ENCODE measurements at places on chromosomes 13 and 19. TPM values are rescaled to one million over a fixed set of nuclear protein-coding genes. Genes with fewer than 3 reads are reported as not detected.

- no peak for DNase-seq
- H3K4me3 ChIP-seq = no peak overlapping the region
- H3K4me1 ChIP-seq = no peaks in the 10 kb centered on the region
- peaks cover 3% of the 10 kb centered on the region for H3K27me3 ChIP-seq
- no peak overlapping the region for H3K27ac ChIP-seq
Measured at GRCh38 chr13:105170438-105170837, 1365.0 kb downstream of the EFNB2 start.

DNA sequence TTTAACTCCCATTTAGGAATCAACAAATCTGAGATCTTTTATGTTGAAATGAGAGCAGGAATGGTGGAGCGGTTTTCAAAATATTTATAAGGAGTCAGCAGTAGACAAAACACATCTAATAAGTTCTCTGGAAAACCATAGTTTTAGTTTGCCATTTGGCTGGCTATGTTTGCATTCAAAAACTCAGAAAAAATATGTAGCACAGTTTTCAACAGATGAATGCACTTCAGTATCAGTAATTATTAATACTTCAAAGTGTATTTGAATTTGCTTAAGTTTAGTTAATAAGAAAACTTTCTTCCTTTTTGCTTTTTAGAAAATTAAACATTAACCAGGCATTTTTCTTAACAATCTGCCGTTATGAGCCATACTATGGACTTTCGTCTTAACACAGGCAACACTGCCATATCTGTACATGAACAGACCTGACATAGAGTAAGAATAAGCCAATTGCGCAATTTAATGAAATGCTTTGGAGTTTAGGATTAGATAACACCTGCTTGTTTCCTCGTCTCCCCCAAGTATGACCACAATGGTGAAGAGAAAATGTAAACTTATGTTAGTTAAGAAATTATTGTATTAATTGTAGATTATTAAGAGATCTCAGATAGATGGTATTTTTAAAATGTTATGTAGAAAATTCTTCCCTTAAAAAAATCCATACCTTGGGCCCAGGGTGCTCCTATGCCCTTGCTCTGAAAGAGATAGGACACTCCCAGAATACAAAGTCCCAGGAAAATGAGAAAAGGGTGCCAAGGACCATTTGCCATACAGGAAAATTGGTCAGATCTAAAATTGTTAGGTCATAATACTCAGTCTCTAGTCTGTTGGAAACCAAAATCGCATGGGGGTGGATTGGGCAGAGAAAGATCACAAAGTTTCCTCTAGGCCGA, 552.3 kb upstream of the ARGLU1 start:
- peaks cover 2% of the 10 kb centered on the region for H3K27me3 ChIP-seq
- no peaks in the 10 kb centered on the region for H3K4me1 ChIP-seq
- H3K36me3 ChIP-seq = no peaks in the 10 kb centered on the region

DNA sequence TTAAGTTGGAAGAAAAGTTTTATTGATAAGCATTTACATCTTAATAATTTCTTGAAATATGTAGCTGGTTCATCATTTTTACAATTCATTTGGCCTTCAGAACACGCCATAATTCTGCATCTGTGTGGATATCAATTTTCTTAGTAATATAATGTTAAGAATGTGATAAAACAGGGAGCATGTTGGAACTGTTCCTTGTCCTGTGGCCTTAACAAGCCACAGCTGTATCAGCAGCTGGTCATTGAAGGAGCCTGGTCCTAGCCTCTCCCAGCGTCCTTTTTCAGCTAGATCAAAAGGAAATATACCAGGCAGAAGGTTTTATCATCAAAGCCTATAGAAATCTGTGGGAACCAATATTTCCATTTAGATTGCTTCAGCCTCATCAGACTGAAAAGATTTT, 421.8 kb downstream of the SPRY2 start:
- no peak overlapping the region for H3K27ac ChIP-seq
- H3K36me3 ChIP-seq = no peaks in the 10 kb centered on the region

DNA sequence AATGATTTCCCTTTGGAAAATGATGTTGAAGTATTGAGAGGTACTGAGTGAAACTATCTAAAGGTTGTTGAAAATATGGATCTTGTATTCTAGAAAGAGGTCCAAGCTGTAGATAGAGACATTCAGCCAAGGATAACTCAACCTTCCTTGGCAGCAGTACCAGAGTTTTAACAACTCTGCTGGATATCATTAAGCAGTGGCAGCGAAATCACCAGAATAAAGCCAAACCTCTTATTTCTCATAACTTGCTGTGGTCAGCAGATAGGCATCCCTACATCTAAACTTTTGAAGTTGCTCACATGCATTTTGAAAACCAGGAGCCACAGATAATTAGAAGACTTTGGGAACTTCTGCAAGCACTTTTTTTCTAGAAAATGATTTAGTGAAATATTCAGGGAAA, 559.8 kb downstream of the IRS2 start:
- peaks cover 9% of the 10 kb centered on the region for H3K27me3 ChIP-seq
- H3K4me1 ChIP-seq = no peaks in the 10 kb centered on the region
- H3K27ac ChIP-seq = no peak overlapping the region

DNA sequence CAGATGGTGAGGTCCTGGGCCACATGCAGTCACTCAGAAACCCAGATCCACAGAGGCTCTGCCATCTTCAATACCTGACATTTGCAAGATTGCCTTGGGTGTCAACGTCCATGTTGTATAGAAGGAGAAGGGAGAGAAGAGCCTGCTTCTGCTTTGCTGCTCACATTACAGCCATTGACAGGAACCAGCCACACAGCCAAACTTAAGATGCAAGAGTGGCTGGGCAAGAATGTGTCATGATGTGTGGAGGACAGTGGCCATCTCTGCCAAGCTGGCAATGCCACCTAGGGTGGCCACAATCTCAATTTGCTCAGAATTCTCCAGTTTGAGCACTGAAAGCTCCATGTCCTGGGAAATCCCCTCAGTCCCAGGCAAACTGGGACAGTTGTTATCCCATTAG, 25.9 kb upstream of the SERPINE3 start:
- no peak for DNase-seq
- H3K27me3 ChIP-seq = peaks cover 2% of the 10 kb centered on the region
- H3K27ac ChIP-seq = no peak overlapping the region
- H3K36me3 ChIP-seq = no peaks in the 10 kb centered on the region
- no peak overlapping the region for H3K4me3 ChIP-seq
- no peaks in the 10 kb centered on the region for H3K4me1 ChIP-seq

DNA sequence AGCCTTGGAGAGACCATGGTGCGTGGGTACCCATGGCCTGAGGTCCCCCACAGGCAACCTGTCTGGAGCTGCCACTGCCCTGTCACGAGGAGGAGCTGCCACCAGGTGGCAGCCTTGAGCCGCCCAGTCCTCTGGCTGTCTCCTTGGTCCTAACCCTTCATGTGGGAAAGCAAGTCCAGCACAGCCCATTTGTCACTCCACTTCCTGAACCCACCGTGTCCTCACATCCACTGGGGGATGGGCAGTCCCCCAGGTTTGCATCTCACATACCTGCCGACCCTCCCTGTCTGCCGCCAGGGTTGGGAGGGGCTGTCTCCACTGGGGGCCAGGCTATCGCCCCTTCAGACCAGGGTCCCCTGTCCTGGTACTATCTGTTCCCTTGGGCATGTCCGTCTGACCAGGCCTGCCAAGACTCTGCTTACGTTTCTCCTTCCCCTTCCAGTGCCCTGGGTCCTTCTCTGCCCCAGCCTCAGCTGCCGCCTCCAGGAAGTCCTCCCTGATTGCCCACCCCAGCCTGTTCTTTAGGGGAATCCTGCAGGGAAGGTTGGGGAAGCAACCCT, 4.5 kb downstream of the FAM174C start:
- H3K36me3 ChIP-seq = peaks cover 25% of the 10 kb centered on the region
- H3K4me1 ChIP-seq = peaks cover 17% of the 10 kb centered on the region
- DNase-seq = peak; percentile 89
- H3K27me3 ChIP-seq = peaks cover 10% of the 10 kb centered on the region
- no peak overlapping the region for H3K27ac ChIP-seq

DNA sequence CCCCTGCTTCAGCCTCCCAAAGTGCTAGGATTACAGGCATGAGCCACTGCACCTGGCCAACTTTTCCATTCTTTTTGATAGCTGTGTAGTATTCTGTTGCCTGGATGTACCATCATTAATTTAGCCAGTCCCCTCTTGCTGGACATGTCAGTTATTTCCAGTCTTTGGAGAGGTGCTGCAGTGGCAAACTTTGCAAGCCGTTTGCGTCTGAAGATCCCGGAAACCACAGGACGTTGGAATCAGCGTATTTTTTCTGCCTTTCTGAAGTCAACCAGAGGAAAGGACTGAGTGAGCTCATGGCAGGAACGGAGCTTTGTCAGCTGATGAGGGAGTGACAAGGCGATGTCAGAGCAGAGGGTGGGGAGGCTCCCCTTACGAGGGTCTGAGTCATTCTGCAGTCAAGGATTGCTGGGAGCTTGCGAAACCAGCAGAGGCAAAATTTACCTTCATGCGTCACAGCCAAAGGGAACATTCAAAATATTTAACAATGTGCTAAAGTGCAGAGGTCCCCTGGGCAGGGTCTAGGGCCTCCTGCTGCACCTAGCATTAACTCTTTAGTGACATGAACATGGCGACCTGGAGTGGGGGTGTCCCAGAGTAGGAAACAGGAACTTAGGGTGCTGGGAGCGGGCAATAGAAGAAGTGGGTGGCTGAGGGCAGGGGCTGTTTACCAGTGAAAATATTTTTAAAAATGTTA, 5.6 kb downstream of the C5AR1 start:
- no peaks in the 10 kb centered on the region for H3K36me3 ChIP-seq
- H3K27me3 ChIP-seq = peaks cover 17% of the 10 kb centered on the region
- no peak overlapping the region for H3K27ac ChIP-seq
- H3K4me1 ChIP-seq = peaks cover 6% of the 10 kb centered on the region
- peak; percentile 63 for DNase-seq

DNA sequence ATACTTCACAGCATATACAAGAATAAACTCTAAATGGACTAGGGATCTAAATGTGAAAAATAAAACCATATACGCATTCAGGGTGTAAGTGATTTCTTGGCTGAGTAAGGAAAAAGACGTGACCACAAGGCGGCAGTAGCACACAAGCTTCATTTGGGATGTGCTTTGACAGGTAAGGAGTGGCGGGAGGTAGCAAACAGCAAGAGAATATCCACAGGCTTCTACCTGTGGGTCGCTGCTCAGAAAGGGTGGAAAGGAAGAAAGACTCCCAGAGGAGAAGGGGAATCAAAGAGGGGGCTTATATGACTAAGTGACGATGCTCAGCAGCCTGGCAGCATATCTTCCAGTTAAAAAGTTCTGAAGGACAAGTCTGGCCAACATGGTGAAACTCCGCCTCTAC, 2.5 kb upstream of the ZNF121 start:
- peaks cover 11% of the 10 kb centered on the region for H3K4me1 ChIP-seq
- peak; percentile 88 for DNase-seq
- H3K36me3 ChIP-seq = peaks cover 18% of the 10 kb centered on the region
- no peak overlapping the region for H3K27ac ChIP-seq

DNA sequence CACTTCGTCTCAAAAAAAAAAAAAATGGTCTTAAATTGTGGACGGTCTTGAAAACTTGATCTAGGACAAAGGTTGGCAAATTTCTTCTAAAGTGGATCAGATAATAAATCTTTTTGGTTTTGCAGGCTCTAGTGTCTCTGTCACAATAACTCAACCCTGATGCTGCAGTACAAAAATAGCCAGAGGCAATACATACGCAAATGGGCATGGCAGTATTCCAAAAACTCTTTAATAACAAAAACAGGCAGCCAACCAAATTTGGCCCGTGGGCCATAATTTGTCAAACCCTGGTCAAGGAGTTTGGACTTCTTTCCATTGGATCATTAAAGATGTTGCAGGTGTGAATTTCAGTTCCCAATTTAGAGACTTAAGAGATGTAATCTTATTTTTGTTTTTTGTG, 93.5 kb upstream of the MRI1 start:
- peaks cover 2% of the 10 kb centered on the region for H3K27me3 ChIP-seq
- H3K27ac ChIP-seq = no peak overlapping the region
- no peaks in the 10 kb centered on the region for H3K4me1 ChIP-seq
- no peak overlapping the region for H3K4me3 ChIP-seq
- peaks cover 8% of the 10 kb centered on the region for H3K36me3 ChIP-seq

- no peaks in the 10 kb centered on the region for H3K4me1 ChIP-seq
- H3K27me3 ChIP-seq = peaks cover 2% of the 10 kb centered on the region
- H3K27ac ChIP-seq = no peak overlapping the region
- DNase-seq = no peak
Measured at GRCh38 chr13:23667750-23668149, 97.5 kb downstream of the TNFRSF19 start.

GRCh38 chr13:44040818-44041100, 161.1 kb downstream of the LACC1 start:
- H3K36me3 ChIP-seq = no peaks in the 10 kb centered on the region
- H3K4me1 ChIP-seq = no peaks in the 10 kb centered on the region
- H3K27ac ChIP-seq = no peak overlapping the region
- no peak for DNase-seq

DNA sequence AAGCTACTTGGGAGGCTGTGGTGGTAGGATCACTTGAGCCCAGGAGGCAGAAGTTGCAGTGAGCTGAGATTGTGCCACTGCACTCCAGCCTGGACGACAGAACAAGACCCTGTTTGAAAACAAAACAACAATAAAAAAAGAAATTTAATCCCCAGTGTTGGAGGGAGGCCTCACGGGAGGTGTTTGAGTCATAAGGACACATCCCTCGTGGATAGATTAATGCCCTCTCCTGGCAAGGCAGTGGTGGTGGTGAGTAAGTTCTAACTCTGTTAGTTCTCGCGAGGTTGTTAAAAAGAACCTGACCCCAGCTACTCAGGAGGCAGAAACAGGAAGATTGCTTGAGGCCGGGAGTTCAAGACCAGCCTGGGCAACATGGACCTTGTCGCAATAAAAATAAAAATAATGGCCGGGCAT, 27.6 kb upstream of the SIN3B start:
- H3K36me3 ChIP-seq = no peaks in the 10 kb centered on the region
- H3K4me3 ChIP-seq = no peak overlapping the region
- no peaks in the 10 kb centered on the region for H3K4me1 ChIP-seq

DNA sequence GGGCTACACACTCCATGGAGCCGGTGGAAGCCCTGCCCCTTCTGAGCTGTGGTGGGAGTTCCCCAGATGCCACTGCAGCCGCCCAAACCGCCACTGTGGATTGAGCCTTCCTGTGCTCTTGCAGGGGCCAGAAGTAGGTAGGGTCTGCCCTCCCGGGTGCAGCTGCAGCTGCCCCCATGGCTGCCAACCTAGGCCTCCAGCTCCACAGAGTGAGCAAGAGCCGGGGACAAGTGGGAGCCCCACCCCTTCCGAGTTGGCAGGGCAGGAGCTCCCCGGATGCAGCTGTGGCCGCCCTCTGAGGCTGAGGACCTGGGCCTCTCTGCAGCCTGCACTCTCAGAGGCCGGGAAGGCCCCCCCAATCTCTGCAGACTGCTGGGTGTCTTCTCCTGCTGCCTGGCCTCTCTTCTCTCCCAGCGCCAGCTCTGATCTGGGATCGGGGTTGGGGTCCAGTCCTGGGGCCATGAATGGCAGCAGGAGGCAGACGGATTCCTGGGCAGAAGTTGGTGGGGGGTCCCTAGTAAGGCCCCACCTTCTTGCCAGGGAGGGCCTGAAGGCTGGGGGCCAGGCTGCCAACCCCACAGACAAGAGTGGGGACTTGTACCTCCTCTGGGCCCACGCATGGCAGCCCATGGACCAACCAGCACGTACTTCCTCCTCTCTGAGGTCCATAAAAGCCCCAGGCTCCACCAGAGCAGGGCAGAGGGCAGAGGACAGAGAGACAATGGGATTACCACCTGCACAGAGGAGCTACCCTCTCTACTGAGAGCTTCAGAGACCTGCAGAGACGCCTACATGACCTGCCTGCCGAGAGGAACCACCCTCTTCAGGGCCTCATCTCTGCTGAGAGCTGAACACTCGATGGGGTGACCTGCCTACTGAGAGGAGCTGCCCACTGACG, 28.9 kb downstream of the AP2S1 start:
- H3K4me1 ChIP-seq = peaks cover 27% of the 10 kb centered on the region
- peak; percentile 74 for DNase-seq
- no peaks in the 10 kb centered on the region for H3K36me3 ChIP-seq
- peak overlapping the region; percentile 37 for H3K27ac ChIP-seq

The DLEU7 gene
- total RNA-seq = not detected

The ZNF175 gene
- 9.6 TPM for total RNA-seq

The ZNF431 gene
- 22.2 TPM for total RNA-seq

The ARRDC5 gene
- total RNA-seq = not detected

The ANGPTL8 gene
- not detected for total RNA-seq

The U2AF1L4 gene
- 31.6 TPM for total RNA-seq

The MBD3L2 gene
- not detected for total RNA-seq

The RPS15 gene
- 1,716 TPM for total RNA-seq
